ENCODE measurements at places on chromosomes 5 and 9.

DNA sequence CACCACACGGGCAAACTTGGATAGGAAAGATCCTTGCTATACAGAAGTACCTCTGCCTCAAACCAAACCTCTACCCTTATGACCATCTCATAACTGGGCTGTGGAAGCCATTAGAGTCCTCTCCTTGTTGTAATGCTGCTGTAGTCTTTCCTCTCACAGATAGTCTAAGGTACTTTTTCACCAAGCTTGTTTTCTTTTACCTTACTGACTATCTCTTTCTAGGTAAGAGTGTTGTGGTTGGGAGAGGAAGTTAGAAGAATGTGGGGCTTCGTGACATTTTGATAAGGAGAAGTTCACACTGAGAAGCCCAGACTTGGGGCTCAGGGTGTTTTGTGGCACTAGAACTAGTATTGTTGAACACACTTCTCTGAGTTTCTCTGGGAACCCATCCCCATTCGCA lies 8.9 kb downstream of the CFAP95 start:
- no peak for DNase-seq

DNA sequence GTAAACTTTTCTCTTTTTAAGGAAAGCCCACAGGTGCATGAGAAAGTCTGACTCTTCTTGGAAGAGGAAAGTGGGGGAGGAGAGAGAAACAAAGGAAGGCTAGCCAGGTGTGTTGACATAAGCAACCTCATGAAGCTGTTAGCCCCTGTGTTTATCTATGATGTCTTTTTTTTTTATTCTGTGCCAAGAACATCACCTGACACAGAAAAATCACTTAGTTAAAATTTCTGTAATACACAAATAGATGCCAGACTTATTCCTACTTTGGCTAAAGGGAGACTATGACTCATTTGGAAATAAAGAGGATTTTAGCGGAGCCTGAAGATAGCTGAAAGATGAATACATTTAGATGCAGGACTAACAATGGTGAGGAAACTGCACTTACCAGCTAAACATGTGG lies 58.3 kb downstream of the BAAT start:
- DNase-seq = no peak

- no peak for DNase-seq
Measured at GRCh38 chr9:98488571-98489312, 220.0 kb downstream of the GABBR2 start.

DNA sequence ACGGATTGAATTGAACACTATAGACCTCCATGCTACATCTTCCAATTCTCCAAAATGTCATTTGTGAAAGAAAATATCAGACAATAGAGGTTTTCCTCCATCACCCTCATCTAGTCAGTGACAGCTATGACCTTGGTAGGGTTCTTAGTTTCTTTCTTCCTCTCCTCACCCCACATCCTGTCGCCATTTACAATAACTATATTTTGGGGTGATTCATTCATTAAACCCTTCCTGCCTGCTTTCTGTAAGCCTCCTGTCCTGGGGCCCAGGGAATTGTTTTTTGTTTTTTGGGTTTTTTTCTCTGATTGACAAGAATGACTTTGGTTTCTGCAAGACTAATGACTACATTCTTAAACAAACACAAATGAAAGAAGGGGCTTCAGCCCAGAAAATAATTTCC lies 82.6 kb downstream of the PRELID2 start:
- no peak for DNase-seq

DNA sequence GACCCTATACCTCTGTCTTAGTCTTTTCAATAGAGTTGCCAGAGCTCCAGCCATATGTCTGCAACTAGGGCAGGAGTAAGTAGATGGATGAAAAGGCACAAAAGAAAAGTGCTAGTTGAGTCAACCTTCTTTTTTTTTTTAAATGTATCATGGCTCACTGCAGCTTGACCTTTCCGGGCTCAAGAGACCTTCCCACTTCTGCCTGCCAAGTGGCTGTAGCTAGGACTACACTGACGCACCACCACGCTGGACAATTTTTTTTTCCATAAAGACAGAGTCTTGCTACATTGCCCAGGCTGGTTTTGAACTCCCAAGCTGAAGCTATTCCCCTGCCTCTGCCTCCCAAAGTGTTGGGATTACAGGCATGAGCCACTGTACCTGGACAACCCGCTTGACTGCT lies 27.3 kb downstream of the FOXE1 start:
- DNase-seq = no peak

- no peak for DNase-seq
Measured at GRCh38 chr9:110309681-110310080, 28.0 kb downstream of the TXNDC8 start.

All from activated CD4-positive, alpha-beta T cell treated with anti-CD3 and anti-CD28 coated beads for 24 hours (primary cell).